ENCODE measurements at places on chromosomes 2 and 18.

DNA sequence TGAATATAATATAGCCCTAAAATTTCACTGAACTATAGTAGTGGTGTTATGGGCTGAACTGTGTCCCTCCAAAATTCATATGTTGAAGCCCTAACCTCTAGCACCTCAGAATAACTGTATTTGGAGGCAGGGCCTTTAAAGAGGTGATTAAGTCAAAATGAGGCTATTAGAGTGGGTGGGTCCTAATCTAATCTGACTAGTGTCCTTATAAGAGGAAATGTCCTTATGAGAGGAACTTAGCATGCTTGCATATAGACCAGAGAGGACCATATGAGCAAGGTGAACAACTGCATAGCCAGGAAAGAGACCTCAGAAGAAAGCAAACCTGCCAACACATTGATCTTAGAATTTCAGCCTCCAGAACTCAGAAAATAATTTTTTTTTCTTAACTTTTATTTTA is 238.4 kb downstream of the ZEB2 start:
- DNase-seq = no peak

- no peak for DNase-seq
These were observed 84.7 kb upstream of the LAPTM4A start for GRCh38 chr2:20136149-20136548.

DNA sequence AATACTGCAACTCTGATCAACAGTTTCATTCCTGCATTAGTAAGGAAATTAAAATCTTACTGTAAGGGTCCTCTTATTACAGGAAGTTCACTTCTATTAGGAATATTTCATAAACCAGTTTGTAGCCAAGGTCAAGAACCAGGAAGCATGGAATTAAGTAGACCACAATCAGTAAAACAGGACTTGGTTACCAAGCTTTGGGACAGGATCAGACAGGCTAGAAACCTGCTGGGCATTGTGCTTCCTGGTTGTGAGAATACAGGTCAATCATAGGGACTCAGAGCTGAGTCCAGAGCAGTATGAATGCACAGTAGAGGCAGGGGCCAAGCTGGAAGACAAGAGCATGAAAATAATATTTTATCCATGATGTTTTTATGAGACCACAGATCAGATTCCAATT is 248.0 kb downstream of the IKZF2 start:
- no peak for DNase-seq

GRCh38 chr2:117956036-117956796 is 57.7 kb downstream of the CCDC93 start:
- no peak for DNase-seq

DNA sequence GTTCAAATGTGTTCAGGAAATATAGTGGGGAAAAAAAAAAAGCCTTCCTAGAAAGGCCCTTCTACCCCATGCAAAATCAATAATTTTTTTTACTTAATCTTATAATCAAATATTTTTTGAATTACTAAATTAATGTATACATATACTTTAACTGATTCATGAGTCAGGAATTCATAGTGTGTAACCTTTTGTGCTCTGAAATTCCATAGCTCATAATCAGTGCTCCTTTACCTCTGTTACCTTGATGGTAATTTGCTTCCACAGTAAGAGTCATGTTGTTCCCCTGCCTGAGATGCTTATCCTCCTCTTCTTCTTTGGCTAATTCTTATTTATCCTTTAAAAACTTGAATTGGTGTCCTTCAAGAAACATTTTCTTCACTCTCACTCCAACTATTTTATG is 414.2 kb downstream of the THSD7B start:
- DNase-seq = no peak

DNA sequence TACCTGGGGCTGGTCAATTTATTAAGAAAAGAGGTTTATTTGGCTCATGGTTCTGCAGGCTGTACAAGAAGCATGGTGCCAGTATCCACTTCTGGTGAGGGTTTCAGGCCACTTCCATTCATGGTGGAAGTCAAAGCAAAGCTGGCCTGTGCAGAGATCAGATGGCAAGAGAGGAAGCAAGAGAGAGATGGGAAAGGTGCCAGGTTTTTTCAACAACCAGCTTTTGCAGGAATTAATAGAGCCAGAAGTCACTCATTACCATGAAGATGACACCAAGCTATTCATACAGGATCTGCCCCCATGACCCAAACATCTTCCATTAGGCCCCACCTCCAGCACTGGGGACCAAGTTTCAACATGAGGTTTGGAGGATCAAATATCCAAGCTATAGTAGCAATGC is 56.8 kb upstream of the ST3GAL5 start:
- no peak for DNase-seq

DNA sequence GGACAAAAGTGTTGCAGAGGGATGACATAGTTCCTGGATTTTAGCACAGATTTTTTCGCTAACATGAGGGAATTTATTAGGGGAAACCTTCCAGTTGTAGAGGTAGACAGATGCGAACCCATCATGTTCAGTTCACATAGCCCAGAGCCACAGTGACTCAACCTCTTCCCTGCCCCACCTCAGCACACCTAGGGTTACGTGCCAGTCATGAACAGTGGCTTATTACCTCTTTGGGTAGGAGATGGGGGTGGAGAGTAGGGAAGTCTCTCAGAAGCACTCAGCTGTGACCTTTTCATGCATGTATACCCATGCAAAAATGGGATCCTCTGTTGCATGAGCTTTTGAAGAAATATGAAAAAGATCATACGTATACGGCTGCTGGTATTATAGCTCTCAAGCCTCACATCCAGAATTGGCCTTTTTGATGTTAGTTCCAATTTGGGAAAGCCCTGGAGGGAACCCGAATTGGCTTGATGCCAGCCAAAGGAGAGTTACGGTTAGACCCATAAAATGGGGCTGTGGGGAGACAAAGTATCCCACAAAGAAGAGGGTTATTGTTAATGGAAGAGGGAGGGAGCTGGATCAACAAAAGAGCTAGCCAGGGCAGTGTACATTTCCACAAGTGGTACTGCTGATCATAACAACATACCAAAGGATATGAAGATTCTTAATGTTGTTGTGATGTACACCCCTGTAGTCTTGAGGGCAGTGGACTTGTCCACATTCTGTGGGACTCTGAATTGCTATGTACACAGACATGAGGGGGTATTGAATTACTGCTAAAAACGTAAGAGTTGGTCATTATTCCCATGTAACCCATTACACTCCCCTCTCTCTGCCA is 4.9 kb downstream of the TANC1 start:
- DNase-seq = no peak

GRCh38 chr18:77784759-77785379 is 535.2 kb downstream of the GALR1 start:
- no peak for DNase-seq

DNA sequence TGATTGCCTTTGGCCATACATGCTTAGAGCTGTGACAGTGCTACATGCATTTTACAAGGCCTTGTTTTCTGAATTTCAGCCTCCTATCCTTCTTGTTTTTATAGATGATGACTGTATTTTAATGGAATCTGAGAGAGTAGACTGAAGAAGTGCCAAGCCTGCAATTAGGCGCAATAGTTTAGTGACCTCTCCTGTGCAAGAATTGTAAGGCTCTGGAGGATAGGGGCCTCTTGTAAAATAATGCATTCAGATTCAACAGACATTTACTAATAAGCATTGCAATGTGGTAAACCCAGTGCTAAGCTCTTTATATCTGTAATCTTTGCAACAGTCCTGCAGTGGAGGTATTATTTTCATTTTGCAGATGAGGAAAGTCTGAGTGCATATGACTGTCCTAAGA is 105.5 kb downstream of the TDRD15 start:
- DNase-seq = no peak

DNA sequence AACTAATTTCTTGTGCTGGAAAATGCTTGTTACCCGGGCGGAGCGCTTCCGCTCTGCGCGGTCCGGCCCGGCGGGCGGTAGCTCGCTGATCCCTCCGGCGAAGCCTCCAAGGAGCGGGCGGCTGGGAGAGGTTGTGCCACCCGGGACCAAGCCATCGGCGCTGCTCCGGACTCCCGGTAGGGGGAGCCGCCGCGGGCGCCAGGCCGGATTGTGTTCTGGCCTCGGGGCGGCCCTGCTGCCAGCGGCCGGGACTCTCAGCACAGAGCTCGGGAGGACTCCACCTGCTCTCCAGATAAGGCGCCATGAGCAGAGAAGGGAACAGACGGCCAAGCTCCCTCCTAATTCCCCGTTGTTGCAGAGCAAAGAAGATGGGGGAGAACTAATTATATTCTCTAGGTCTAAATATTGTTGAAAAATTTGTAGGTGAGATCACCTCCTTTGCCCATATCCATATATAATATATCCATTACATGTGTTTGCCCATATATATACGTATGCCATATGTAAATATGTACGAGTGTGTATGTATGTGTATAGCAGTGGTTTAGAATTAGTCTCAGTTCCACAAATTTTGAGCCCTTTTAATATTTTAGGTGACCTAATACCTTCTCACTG is 13.8 kb upstream of the SATB2 start:
- DNase-seq = peak; percentile 52

DNA sequence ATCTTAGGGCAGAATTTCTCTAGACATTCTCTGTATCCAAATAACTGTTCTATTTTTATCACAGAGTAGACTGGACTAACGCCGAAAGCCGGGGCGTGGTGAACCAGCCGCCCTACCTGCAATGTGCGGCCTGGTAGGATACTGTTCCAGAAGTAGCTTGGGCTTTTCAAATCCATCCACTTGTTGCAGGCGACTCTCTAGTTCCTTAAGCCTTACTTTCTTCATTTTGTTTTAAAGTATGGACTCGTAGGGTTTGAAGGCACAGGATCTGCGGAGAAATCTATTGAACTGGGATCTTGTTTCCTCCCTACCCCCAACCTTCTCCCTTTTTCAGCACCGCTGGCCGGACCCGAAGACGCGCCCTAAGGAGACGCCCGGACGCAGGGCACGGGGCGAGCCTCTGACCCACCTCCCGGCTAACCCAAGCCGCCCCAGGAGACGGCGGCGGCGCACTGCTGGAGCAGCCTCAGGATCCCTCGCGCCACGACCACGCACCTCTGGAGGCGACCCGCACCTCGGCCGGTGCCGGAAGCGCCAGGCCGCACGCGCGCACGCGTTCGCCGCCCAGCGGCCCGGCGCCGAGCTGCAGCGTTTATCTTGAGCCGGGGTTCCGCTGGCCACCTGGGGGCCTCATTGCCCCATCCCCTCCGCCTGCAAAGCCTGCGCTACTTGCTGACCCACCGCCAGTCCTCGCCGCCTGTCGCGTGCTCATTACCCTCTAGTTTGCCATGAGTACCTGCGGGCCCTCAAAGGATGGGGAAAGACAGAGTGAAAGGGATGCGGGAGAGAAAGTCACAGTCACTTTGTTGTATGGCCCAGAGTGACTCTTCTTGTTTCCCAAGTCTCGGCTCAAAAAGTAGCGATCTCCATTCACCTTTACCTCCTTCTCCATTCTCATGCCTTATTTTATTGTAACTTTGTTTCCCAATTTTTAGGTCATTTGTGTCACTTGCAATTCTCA is at the start of gene METTL5:
Gene METTL5, minus strand, starts transcription at position 533 of the 961 bp plus-strand sequence. Its CDS starts 308 bp downstream, at position 225.
- peak; percentile 47 for DNase-seq

DNA sequence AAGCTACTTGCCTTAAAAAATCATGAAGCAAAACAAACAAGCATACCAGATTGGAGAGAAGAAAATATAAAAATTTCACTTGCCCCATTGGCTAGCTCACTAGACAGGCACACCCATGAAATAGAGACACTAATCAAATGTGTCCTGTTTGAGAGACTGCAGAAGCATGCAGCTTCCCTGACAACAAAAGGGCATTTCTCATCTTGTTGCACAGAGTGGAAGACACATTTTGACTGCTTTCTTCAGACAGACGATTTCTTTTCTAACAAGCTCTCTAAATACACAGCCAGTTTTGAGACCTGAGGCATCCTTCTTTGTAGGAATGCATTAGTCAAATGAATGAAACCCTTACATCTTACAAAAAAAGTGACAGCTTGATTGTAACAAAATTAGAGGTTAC is 1558.6 kb upstream of the NXPH2 start:
- DNase-seq = no peak

- no peak for DNase-seq
These were observed 6.0 kb downstream of the LRRC30 start for GRCh38 chr18:7236933-7237332.

DNA sequence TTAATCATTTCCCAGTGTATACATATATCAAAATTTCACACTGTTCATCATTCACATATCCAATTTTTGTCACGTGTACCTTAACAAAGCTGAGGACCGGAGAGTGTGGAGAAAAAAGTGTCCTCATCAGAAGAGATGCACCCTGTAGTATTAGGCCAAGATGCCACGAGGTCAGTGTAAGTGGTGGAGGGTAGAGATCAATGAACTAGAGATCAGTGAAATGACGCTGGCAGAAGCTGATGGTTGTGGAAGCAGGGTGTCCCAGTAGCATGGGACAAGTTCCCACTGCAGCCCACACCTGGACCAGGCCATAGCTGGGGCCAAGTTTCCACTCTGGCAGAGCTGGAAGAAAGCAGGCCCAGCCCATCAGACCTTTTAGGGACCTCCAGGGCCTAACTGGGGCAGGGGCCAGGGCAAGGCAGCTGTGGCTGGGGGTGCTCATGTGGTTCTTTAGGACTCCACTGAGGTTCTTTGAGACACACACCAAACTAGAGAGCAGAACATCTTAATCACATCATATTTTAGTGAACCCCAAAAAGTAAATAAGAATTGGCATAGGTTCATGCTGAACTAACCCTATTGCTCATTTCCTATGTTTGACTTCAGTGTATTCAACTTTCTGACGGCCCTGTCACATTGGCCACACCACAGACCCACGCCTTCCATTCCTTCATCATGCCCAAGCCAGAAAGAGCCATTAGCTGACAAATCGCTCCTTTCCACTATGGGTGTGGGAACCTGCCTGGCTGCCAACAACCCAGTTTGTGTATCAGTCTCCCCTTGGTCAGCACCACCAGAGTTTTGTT is 21.6 kb upstream of the GPR55 start:
- no peak for DNase-seq

GRCh38 chr2:207884127-207884526 is 114.4 kb upstream of the FZD5 start:
- no peak for DNase-seq

DNA sequence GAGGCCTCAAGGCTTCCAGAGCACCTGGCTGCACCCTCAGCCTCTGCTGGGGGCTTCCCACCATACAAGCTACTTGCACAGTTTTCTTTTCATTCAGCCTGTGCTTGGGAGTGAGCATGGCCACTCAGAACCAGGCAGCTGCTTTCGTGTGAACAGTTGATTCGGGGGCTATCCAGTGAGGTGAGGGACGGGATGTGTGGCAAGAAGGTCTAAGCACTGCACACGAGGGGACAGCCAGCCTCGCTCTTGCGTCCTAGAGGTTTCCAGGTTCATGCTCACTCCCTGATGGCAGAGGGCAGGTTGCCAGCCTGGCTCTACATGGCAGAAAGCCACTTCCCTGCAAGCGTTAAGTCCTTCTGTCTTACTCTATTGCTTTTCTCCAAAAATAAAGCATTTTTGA is 146.2 kb downstream of the MBP start:
- no peak for DNase-seq

- DNase-seq = no peak
These were observed 123.6 kb downstream of the CSRNP3 start for GRCh38 chr2:165593081-165593480.

All from amniotic stem cell (primary cell).